Heart left ventricle (tissue), 16 donors: ENCODE measurements at places on chromosomes 13 and 19. TPM values are rescaled to one million over a fixed set of nuclear protein-coding genes. Genes with fewer than 3 reads are reported as not detected.

Gene ABCA7
- 8.8 TPM for polyA plus RNA-seq

Gene ZSCAN5C
- not detected for polyA plus RNA-seq

DNA sequence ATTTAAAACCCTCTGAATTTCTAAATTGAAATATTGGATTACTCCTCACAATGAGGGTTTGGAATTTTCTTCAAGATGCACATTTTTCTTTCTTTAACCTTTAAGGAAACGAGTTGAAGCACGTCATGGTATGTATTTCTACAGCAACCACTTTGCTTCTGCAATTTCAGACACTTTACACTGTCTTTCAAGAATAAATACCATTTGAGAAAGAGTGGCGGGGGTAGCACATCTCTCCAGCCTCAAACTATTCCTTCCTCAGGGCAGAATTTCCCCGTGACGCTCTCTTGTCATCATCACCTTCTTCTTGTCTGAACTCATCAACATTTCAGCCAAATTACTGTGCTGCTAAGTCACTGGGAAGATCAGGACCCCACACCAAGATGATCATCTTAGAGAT lies 1073.4 kb downstream of the EFNB2 start:
- no peak for DNase-seq

DNA sequence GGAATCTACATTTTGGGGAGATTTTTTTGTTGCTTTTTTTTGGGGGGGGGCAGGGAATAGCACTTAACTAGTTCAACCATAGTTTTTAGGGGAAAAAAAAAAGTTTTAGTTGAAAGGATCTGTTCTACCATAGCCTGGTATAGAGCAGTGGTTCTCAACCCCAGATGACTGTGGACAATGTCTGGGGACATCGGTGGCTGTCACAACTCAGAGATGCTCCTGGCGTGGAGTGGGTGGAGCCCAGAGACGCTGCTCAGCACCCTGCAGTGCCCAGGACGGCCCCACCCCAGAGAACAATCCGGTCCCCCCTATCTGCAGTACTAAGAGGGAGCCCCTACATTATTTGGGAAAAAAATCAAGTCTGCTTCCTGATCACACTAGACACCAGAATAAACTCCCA lies 8.3 kb downstream of the GNG7 start:
- no peak for DNase-seq

DNA sequence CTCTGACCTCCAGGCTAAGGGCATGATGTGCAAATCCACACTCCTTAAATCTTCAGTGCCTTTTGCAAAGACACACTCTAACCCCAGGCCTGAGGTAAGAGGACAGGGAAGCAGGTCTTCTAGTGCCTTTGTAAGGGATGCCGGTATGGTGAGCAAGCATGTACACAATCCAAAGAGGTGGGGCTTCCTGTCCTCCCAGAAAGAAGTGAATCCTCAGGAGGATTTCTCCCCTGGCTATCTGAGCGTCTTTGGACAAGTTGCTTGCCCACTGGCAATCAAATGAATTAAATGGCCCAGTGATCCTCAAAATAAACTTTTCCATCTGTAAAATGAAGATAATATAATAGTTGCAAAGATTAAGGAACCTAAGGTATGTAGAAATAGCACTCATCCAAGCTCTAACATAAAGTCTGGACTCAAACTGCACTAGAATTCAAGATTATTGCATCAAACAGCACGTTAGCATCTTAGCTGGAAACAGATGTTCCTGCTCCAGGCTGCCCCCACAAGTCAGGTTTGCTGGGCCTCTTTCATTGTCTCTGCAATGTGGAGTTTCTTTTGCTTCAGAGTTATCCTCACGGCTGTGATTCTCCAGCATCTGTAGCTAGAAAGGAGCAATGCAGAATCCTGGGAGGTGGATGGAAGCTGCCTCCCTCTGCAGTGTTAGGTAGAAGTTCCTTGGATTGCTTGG lies 249.6 kb downstream of the TSHZ3 start:
- DNase-seq, result no peak

GRCh38 chr13:77422724-77423123 lies 95.8 kb upstream of the MYCBP2 start:
- DNase-seq, result no peak

DNA sequence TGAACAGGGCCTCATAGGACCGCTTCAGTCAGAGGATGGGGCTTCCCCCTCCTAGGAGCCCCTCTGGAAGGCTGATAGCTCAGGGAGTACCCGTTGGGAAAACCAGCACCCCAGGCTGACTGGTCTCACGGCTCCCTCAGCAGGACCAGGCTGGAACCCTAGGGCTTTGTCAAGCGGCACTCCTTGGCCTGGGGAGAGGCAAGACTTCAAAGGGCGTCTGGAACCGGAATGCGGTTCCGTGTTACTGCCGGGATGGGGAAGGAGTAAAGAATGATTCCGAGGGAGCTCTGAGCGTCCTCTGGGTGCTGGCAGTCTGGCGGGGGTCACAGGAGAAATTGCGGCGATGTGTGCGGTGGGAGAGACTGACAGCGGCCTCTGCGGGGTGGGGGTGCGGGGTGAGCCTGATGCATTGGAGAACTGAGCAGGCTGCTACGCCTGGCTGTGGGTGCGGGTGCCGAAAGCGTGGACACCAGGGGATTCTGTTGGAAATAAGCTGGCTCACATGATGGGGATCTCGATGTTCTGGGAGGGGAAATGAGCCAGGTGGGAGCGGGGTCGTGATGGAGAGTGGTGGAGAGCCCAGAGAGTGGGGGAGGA lies 1.9 kb downstream of the COX6B2 start:
- no peak for DNase-seq
